ENCODE measurements at places on chromosomes 7 and 10.

- H3K36me3 ChIP-seq, result no peaks in the 10 kb centered on the region
- peaks cover 4% of the 10 kb centered on the region for H3K4me1 ChIP-seq
- no peaks in the 10 kb centered on the region for H3K27me3 ChIP-seq
- no peak for DNase-seq
Measured at GRCh38 chr7:120799147-120799546, 58.8 kb downstream of the TSPAN12 start.

DNA sequence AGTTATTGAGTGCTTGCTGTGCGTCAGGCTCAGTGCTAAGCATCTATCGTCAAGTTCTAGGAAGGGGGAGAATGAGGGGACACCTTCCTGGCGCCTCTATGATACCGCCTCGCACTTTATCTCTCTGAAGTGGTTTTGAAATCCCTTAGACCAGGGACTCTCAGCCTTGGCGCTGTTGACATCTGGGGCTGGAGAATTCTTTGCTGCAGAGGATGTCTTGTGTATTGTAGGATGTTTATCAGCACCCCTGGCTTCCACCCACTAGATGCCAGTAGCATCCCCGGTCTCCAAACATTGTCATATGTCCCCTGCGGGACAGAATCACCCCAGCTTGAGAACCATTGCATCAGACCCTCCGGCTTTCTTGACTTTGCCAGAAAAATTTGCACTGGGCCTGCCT is 285.5 kb downstream of the CCDC3 start:
- no peaks in the 10 kb centered on the region for H3K36me3 ChIP-seq
- no peak overlapping the region for H3K4me3 ChIP-seq
- H3K27me3 ChIP-seq, result no peaks in the 10 kb centered on the region
- H3K27ac ChIP-seq, result no peak overlapping the region
- peaks cover 29% of the 10 kb centered on the region for H3K4me1 ChIP-seq
- no peak for DNase-seq

GRCh38 chr7:127895814-127896280 is 135.4 kb downstream of the LRRC4 start:
- H3K27me3 ChIP-seq, result no peaks in the 10 kb centered on the region
- H3K36me3 ChIP-seq, result 0 out of 2 replicates have a peak, but pooled peaks cover 4% of the 10 kb centered on the region
- DNase-seq, result peak; percentile 30

- H3K27ac ChIP-seq, result no peak overlapping the region
- H3K4me3 ChIP-seq, result no peak overlapping the region
- no peaks in the 10 kb centered on the region for H3K36me3 ChIP-seq
- H3K27me3 ChIP-seq, result no peaks in the 10 kb centered on the region
Measured at GRCh38 chr7:159042581-159043101, 102.0 kb downstream of the VIPR2 start.

GRCh38 chr7:44473295-44473694 is 17.2 kb downstream of the NUDCD3 start:
- peaks cover 7% of the 10 kb centered on the region for H3K36me3 ChIP-seq
- peaks cover 39% of the 10 kb centered on the region for H3K4me1 ChIP-seq
- DNase-seq, result peak; percentile 43
- H3K4me3 ChIP-seq, result no peak overlapping the region

DNA sequence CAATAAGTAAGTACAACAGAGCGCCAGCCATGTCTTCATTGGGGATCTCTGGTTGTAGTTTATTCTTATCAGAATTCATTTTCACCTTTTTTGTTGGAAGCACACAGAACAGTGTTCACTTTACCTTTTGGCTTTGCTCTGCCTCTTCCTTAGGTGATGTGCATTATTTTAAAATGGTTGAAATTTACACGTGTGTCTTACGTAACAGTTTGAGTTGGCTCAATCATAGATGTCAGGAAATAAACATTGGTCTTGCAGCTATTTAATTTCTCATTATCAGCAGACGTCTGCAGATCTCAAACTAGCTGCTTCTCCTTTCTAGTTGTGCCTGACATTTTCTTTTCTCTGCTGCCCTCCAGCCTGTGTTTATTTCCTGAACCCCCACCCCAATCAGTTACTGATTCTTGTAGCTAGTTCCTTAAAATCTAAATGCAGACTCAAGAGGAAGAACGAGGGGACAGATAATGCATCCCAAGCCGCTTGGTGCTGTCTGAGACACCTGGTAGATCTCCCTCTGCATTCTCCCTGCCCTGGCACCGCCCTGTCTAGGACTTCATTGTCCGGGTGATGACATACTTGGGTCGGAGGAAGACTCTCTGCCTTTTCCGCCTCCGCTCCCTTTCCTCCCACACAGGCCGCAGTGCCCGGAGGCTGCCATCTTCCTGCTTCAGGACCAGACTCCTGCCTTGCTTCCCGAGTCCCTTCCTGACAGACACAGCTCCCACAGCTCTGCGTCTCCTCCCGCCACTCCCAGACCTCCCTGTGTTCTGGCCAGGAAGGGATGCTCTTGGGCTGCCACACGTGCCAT is 108.2 kb downstream of the ANKRD61 start:
- no peak overlapping the region for H3K4me3 ChIP-seq
- no peaks in the 10 kb centered on the region for H3K27me3 ChIP-seq
- no peaks in the 10 kb centered on the region for H3K4me1 ChIP-seq
- H3K27ac ChIP-seq, result no peak overlapping the region

DNA sequence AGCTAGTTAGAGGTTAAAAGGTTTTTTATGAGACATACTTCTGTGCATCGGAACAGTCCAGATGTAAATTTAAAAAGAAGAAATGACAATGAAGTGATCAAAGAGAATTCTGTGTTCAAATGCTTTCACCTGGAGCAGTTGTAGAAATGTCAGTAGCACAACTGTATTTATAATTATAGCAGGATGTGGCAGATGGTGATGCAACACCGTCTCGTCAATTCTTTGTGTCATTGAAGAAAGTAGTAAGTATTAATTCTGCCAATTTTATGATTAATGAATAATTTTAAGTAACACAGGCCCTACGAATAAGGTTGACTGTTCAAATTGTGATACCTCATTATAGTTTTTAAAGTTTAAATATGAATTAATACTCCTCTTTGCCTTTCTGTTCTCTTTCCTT is 171.1 kb downstream of the ADK start:
- H3K27me3 ChIP-seq, result no peaks in the 10 kb centered on the region
- H3K4me1 ChIP-seq, result no peaks in the 10 kb centered on the region
- DNase-seq, result peak; percentile 6
- no peak overlapping the region for H3K4me3 ChIP-seq
- no peaks in the 10 kb centered on the region for H3K36me3 ChIP-seq
- no peak overlapping the region for H3K27ac ChIP-seq
